ENCODE measurements at places on chromosomes 3 and 15.
A peak's percentile ranks its signal among the peaks of the same experiment; 100 is the strongest.

DNA sequence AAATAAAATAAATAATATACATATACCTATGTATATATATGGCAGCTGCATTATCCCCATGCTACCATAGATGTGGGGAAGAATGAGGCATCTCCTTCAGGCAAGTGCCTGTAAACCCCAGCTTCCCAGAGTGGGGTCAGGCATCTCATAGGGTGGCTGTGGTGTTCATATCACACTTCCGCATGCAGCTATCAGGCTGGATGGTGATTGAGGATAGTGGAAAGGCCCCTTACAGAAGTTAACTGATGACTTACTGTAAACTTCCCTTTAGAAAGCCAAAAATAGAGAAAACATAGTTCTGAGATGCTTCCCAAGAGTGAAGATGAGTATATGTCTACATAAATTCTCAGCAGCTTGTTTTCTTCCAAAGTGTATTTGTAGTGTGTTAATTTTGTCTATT lies 3.5 kb upstream of the PP2D1 start:
- no peaks in the 10 kb centered on the region for H3K4me1 ChIP-seq
- no peak overlapping the region for H3K27ac ChIP-seq
- no peak overlapping the region for H3K4me3 ChIP-seq
- H3K36me3 ChIP-seq, result no peaks in the 10 kb centered on the region
- DNase-seq, result no peak

DNA sequence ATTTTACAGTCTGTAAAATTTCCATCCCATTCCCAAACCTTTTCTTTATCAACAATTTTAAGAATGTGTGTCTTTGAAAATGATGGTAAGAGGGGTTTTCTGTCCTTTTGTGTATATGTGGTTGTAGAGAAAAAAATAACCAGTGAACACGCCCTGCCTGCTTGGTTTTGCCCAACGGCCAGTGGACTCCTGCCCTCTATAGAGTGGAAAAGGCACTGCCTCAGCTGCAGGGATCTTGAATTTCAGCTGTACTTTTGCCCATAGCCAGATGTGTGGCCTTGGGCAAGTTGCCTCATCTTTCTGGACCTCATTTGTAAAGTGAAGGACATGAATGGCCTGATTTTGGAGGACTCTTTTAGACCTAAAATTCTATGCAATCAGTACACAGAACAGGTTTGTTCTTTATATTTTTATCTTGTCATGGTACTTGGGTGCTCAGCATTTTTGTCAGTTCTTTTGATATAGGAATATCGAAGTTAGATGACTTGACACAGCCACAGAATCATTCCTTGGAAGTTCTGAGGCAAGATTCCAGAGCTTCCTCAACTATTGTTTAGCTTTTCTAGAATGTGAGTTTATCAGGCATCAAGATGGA lies 81.0 kb downstream of the CLDN11 start:
- DNase-seq, result no peak
- H3K27ac ChIP-seq, result no peak overlapping the region
- H3K36me3 ChIP-seq, result no peaks in the 10 kb centered on the region

- no peak overlapping the region for H3K27ac ChIP-seq
- peaks cover 9% of the 10 kb centered on the region for H3K27me3 ChIP-seq
- no peak for DNase-seq
- H3K4me3 ChIP-seq, result no peak overlapping the region
- H3K4me1 ChIP-seq, result peaks cover 2% of the 10 kb centered on the region
These were observed 19.3 kb upstream of the ATP10A start for GRCh38 chr15:25882466-25882865.

DNA sequence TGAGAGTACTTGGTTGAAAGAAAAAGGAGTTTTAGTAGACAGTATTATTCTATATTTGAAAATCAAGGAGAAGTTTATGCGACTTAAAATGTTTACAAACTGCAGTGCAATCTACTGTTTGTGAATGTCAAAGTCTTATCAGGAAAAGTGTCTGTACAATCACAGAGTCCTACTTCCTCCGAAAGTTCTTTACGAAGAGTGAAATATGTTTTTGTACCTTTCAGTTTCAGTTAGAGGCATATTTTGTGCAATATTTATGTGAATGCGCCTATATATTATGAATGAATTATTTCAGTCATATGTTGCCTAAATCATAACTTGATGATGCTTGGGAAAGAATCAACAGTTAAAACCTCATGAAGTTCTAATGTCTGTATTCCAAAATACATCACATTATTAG lies 31.5 kb downstream of the NGRN start:
- no peaks in the 10 kb centered on the region for H3K36me3 ChIP-seq
- no peak overlapping the region for H3K27ac ChIP-seq
- H3K4me1 ChIP-seq, result peaks cover 23% of the 10 kb centered on the region

DNA sequence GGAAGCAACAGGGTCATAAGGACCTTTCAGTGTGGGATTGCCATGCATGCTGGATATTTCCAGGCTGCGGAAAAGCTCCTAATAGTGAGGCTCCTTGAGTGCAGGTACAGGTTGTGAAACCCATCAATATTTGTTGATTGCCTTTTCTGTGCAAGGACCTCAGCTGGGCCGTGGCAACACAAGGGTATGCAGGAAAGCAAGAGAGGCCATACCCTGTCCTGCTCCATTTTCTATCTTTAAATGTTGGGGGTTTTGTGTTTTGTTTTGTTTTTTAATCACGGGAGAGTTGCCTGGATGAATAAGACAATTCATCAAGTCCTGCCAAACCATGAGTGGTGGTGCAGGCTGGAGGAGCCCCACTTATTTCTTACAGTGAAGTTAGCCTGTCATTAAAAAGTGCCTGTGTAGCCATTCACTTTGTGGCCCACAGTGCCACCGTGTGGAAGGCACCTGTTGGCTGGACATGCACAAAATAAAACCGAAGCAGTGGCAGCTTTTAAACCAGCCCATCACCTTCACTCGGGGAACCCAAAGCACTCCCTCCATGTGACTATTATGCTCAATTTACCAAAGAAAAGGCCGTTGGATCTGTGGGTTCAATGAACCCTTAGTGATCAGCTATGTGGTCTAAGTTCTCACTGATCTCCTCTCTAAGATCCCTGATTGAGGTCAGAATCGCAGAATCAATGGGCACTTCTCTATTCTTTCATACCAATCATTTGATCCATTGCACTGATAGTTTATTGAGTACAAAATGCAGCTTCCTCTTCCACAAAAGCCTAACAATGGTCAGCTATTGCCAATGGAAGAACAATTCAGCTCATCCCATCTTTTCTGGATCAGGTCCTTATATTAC lies 42.2 kb downstream of the CLDN18 start:
- no peaks in the 10 kb centered on the region for H3K4me1 ChIP-seq
- no peak overlapping the region for H3K4me3 ChIP-seq
- H3K36me3 ChIP-seq, result no peaks in the 10 kb centered on the region
- H3K27me3 ChIP-seq, result peaks cover 21% of the 10 kb centered on the region
- no peak overlapping the region for H3K27ac ChIP-seq

GRCh38 chr3:72303926-72304325 lies 519.0 kb upstream of the PROK2 start:
- H3K36me3 ChIP-seq, result no peaks in the 10 kb centered on the region
- no peak overlapping the region for H3K27ac ChIP-seq
- DNase-seq, result no peak
- H3K4me3 ChIP-seq, result no peak overlapping the region

- H3K4me1 ChIP-seq, result peaks cover 18% of the 10 kb centered on the region
- H3K27me3 ChIP-seq, result peaks cover 2% of the 10 kb centered on the region
- no peak overlapping the region for H3K4me3 ChIP-seq
These were observed 18.8 kb upstream of the BCL6 start for GRCh38 chr3:187763850-187764648.

DNA sequence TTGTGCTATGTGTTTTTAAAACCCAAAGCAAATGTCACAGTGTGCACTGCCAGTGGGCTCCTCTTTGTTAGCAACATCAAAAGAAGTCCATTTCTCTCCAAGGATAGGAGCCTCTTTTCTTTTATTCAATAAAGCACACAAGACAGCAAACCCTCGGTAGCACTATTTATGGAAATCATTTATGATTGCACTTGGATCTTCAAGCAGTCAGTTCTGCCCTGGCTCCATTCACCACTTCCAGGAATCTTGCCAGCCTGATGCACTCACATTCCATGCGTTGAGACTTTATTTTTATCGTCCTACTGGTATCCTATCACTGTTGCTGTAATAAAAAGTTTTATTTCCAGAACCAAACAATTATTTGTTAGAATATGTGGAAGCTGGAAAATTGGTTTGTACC lies 412.1 kb downstream of the TBL1XR1 start:
- no peak overlapping the region for H3K27ac ChIP-seq
- no peaks in the 10 kb centered on the region for H3K4me1 ChIP-seq
- DNase-seq, result no peak
- H3K27me3 ChIP-seq, result no peaks in the 10 kb centered on the region

DNA sequence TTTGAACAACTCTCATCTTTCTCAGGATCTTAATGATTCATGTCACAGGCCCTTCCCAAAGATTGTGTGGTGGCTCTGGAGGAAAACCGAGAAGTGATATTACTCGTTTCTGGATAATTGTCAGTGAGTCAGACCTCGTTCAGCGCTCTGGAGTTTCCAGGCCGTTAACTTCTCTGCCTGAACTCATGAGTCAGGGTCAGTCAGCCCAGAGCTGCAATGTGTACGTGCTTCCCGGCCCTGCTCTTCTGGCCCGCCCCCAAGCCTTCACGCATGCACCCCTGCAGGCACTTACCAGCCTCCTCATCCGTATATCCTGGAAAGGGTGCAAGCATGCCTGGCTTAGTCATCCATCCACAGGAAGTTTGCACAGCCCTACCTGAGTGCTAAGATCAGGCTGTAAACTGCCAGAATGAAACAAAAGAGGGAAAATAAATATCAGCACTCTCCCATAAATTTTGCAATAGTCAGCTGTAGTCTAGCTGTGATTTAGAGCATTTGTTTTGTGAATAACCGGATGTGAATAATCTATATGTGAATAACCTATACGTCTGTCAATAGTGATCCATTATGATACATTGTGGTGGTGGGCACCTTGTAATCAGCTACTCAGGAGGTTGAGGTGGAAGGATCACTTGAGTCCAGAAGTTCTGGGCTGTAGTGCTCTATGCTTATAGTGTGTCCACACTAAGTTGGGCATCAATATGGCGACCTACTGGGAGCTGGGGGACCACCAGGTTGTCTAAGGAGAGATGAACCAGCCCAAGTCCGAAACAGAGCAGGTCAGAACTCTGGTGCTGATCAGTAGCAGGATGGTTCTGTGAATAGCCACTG lies 35.3 kb upstream of the SEMA4B start:
- peak overlapping the region; percentile 62 for H3K27ac ChIP-seq
- peaks cover 21% of the 10 kb centered on the region for H3K4me1 ChIP-seq
- no peak overlapping the region for H3K4me3 ChIP-seq
- peak; percentile 83 for DNase-seq

DNA sequence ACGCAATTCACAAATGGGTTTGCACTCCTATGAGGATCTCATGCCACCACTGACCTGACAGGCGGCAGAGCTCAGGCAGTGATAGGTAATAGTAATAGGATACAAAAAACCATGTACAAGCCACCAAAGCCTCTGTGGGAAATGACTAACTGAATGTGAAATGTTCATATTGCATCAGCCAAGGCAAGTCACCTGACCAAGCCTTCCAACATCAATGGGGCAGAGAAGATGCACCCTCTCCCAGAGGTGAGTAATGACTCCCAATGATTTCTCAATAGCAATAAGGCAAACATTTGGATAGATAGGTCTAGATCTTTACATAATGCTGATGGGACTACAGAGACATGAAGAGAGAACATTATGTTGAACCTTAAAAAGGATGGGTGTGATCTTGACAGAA lies 14.9 kb downstream of the CNTN3 start:
- DNase-seq, result no peak
- no peaks in the 10 kb centered on the region for H3K27me3 ChIP-seq
- H3K36me3 ChIP-seq, result no peaks in the 10 kb centered on the region

- H3K4me3 ChIP-seq, result peak overlapping the region; percentile 71
These were observed 826 bp downstream of the SHC4 start for GRCh38 chr15:48962662-48963523.

DNA sequence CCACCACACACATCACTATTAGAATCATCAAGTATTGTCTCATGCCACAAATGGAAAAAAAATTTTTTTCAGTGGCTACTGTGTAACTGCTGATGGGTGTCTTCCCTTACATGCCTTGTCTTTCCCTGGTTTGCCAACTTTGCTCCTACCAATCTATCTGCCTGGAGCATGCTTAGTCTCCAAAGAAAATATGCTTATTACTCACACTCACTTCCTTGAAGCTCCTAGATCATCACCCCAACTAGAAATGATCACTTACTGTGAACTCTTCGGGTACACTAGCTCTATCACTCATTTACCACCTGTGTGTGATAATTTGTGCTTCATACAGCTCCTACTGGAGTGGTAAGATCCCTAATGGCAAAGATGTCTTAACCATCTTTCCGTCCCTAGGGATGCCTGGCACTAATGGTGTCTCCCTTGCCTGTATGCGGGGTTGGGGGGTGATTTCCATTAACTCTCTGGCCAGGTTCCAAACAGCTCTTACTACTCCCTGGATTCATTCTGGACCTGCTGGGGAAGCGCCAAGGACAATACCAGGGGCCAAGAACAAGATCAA lies 799 bp downstream of the VPS33B start:
- no peak for DNase-seq
- peak overlapping the region; percentile 86 for H3K4me3 ChIP-seq
- H3K27ac ChIP-seq, result peak overlapping the region; percentile 72

- H3K4me3 ChIP-seq, result no peak overlapping the region
- no peaks in the 10 kb centered on the region for H3K27me3 ChIP-seq
- H3K36me3 ChIP-seq, result no peaks in the 10 kb centered on the region
These were observed 8.9 kb downstream of the OR5AC2 start for GRCh38 chr3:98095882-98096281.

- H3K27me3 ChIP-seq, result peaks cover under 1% of the 10 kb centered on the region
- H3K4me1 ChIP-seq, result peaks cover 2% of the 10 kb centered on the region
- DNase-seq, result no peak
- no peak overlapping the region for H3K4me3 ChIP-seq
These were observed 16.1 kb upstream of the C15orf61 start for GRCh38 chr15:67504796-67505195.

GRCh38 chr3:112811917-112812660 lies 34.6 kb downstream of the CD200R1L start:
- H3K27me3 ChIP-seq, result peaks cover 15% of the 10 kb centered on the region
- peaks cover 1% of the 10 kb centered on the region for H3K36me3 ChIP-seq
- no peak overlapping the region for H3K4me3 ChIP-seq
- no peak overlapping the region for H3K27ac ChIP-seq
- no peak for DNase-seq

- no peak for DNase-seq
- H3K36me3 ChIP-seq, result peaks cover 38% of the 10 kb centered on the region
- no peak overlapping the region for H3K4me3 ChIP-seq
- H3K27ac ChIP-seq, result no peak overlapping the region
- peaks cover 2% of the 10 kb centered on the region for H3K4me1 ChIP-seq
- H3K27me3 ChIP-seq, result no peaks in the 10 kb centered on the region
These were observed 13.4 kb downstream of the ATRIP start for GRCh38 chr3:48459773-48460516.

- peaks cover 53% of the 10 kb centered on the region for H3K27me3 ChIP-seq
- no peak overlapping the region for H3K4me3 ChIP-seq
- no peak for DNase-seq
- peaks cover 2% of the 10 kb centered on the region for H3K4me1 ChIP-seq
These were observed 60.3 kb downstream of the NOX5 start for GRCh38 chr15:69074843-69075224.

DNA sequence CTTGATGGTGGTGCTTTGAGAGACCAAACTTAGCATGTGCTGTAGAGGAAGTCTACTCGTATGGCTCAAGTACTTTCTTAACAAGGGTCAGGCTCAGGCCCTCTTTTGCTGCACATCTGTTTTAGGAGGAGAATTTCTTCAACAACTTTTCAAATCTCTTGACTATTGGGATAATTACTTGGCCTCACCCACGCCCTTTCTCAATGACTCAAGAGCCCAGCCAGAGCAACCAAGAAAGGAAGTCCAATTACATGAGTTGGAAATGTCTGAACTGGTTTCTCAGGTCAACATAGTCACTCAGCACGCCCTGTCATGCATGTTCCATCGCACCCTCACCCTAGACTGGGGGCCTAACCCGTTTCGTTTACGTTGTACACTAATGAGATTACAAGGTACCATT lies 44.8 kb upstream of the UMPS start:
- H3K4me3 ChIP-seq, result no peak overlapping the region
- peaks cover 20% of the 10 kb centered on the region for H3K27me3 ChIP-seq
- H3K27ac ChIP-seq, result no peak overlapping the region
- no peaks in the 10 kb centered on the region for H3K4me1 ChIP-seq
- H3K36me3 ChIP-seq, result no peaks in the 10 kb centered on the region
